ENCODE measurements at places on chromosomes 2 and 18. TPM values are rescaled to one million over a fixed set of nuclear protein-coding genes. Genes with fewer than 3 reads are reported as not detected.
A peak's percentile ranks its signal among the peaks of the same experiment; 100 is the strongest.

COPS7B gene
- polyA plus RNA-seq, result 29.8 TPM

SLC5A6 gene
- 55.3 TPM for polyA plus RNA-seq

GPBAR1 gene
- polyA plus RNA-seq, result 0.33 TPM

SIGLEC15 gene
- polyA plus RNA-seq, result 0.16 TPM

DNA sequence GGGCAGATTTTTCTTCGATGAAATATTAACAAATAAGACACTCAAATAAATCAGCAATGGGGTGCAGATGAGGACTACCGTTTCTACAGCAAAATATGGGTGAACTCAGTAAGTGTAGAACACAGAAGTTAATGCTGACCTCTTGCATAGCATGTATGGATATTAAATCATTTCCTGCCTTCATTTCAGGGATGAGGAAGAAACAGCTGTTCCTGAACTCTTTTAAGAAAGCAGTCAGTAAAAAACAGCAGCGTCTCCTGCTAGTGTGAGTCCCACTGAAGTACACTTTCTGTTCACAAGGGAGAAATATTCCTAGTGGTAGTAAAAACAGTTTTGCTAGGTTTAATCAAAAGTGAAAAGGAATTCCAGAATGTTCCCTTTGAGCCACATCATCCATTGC, 379.0 kb downstream of the ZEB2 start:
- no peak overlapping the region for H3K27ac ChIP-seq
- no peak overlapping the region for H3K4me3 ChIP-seq
- peaks cover 21% of the 10 kb centered on the region for H3K4me1 ChIP-seq
- no peak for DNase-seq
- no peaks in the 10 kb centered on the region for H3K27me3 ChIP-seq

GRCh38 chr2:176534798-176535466, 265.7 kb downstream of the MTX2 start:
- no peaks in the 10 kb centered on the region for H3K36me3 ChIP-seq
- no peak overlapping the region for H3K4me3 ChIP-seq
- H3K27ac ChIP-seq, result no peak overlapping the region
- H3K4me1 ChIP-seq, result no peaks in the 10 kb centered on the region
- peaks cover 19% of the 10 kb centered on the region for H3K27me3 ChIP-seq
- no peak for DNase-seq

GRCh38 chr2:142572346-142573132, 304.9 kb upstream of the KYNU start:
- no peaks in the 10 kb centered on the region for H3K36me3 ChIP-seq
- H3K27ac ChIP-seq, result no peak overlapping the region
- no peaks in the 10 kb centered on the region for H3K27me3 ChIP-seq
- no peak for DNase-seq

- H3K4me1 ChIP-seq, result peaks cover 35% of the 10 kb centered on the region
- no peak overlapping the region for H3K27ac ChIP-seq
- no peak overlapping the region for H3K4me3 ChIP-seq
- DNase-seq, result peak; percentile 18
- H3K27me3 ChIP-seq, result no peaks in the 10 kb centered on the region
- no peaks in the 10 kb centered on the region for H3K36me3 ChIP-seq
Measured at GRCh38 chr2:143422681-143423080, 293.5 kb downstream of the ARHGAP15 start.

GRCh38 chr2:112646102-112646719, 472 bp downstream of the SLC20A1 start:
- H3K4me1 ChIP-seq, result peaks cover 32% of the 10 kb centered on the region
- H3K4me3 ChIP-seq, result peak overlapping the region; percentile 94
- H3K27me3 ChIP-seq, result no peaks in the 10 kb centered on the region
- H3K27ac ChIP-seq, result peak overlapping the region; percentile 91
- DNase-seq, result no peak

Data from naive B cell (primary cell).